ENCODE measurements at places on chromosomes 2 and 18.
A peak's percentile ranks its signal among the peaks of the same experiment; 100 is the strongest.

- DNase-seq = no peak
These were observed 73.6 kb upstream of the SALL3 start for GRCh38 chr18:78906066-78906465.

DNA sequence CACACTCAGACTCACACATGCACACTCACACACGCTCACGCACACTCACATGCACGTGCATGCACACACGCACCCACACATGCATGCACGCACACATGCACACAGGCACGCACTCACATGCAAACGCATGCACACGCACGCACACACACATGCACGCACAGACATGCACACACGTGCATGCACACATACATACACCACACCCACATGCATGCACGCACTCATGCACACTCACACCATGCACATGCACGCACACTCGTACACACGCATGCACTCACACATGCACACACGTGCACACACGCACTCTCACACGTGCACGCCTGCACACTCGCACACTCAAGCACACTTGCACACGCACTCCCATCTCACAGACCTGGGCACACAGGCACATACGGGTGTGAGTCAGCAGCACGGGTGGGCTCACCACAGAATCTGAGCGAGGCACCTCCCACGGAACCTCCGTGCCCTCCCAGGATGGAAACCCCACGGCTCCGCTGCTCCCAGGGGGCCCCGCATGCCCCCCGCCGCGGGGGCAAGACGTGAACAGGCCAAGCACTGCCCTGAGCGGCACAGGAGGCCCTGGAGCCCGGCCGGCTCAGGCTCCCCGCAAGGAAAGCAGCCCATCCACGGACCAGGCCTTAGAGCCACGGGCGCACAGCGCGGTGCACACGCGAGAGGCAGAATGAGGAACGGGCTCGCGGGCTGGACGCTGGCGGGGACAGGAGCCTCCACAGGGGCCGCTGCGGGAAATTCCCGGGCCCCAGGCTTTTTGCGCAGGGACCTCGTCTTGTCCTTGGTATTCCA, 8.4 kb upstream of the KCNG2 start:
- no peak for DNase-seq

- no peak for DNase-seq
These were observed 196.8 kb downstream of the LRRTM4 start for GRCh38 chr2:77325395-77325794.

DNA sequence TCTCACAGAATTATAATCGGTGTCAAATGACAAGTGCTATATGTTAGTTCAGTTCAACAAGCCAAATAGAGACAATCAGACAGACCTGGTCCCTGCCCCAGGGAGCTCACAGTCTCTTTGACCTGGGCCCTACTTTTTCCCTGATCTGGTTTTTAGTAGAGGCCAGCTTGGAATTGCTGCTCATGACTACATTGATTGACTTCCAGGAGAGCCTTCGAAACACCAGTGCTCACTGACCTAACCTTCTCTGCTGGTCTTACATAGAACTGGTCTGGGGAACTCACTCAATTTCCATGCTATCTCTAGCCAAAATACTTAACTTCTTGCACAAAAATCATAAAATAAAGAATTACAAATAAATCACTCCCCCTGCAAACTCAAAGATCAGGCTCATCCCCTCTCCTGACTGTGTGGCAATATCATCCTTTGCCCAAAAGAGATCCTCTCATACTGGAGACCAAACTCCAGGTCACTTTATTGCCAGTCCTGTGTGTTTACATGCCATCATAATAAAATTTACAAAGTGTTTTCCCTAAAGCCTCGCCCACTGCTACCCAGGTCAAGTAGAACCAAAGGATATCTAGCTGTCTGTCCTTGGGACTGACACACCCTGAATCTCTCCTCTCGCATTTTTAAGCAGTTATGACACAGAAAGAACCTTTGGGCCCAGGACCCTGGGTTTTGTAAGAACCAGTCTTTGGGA, 53.2 kb downstream of the PROC start:
- no peak for DNase-seq

DNA sequence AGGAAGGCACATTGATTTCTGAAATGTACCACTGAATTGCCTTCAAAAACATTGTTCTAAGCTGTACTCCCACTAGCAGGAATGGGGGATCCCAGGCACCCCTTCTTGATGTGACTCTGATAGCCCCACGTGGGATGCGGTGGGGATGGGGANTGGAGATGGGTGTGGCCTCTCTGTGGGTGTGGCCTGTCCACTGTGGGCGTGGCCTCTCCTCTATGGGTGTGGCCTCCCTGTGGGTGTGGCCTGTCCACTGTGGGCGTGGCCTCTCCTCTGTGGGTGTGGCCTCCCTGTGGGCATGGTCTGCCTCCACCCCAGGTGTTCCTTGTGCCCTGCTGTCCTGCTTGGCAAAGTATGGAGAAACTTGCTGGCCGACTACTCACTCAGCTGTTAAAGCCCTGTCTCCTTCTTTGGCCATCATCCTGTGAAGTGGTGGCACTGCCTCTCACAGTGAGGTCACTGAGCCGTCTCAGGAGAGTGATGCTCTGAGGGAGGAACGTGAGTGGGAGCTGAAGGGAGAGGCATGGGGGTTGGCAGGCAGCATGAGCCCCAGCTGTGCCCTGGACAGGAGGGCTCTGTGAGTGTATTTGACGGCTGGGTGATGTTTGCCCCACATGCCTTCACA, 6.7 kb upstream of the PARD6G start:
- DNase-seq = no peak

GRCh38 chr2:117917223-117917917, 96.5 kb downstream of the CCDC93 start:
- DNase-seq = no peak

DNA sequence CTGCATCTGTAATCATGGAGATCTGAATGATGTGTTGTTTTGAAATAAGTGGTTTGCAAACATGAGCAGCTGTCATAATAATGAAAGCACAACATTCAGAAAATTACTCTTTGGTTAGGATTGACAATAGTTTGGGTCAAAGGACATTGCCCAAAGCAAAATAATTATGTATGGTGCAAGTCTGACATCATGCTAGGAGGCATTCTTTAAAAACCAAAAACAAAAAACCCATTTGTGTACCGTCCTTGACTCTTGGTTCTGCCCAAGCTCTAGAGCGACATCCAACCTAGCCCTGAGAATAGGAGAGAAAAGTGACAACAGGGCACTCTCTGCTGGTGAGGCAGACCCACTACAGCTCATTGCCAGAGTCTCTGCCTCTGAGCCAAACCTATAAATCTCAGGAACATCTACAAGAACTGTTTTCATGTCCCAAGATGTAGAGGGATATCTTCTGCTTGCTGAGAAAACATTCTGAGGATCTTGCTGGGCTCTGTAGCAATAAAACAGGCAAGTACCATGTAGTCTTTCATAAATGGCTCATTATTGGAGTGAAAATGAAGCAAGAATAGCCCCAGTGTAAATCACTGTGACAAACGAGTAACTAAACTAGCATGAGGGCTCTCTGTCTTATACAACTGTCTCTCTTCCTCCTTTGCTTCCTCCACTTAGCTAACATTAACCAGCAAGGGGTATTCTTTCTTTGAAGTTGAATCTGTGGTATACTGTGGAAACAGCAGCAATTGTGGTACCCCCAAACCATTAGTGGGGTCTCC, 266.8 kb upstream of the CXCR4 start:
- DNase-seq = peak; percentile 19

- DNase-seq = no peak
These were observed 450.1 kb upstream of the LRATD1 start for GRCh38 chr2:14182227-14182946.

DNA sequence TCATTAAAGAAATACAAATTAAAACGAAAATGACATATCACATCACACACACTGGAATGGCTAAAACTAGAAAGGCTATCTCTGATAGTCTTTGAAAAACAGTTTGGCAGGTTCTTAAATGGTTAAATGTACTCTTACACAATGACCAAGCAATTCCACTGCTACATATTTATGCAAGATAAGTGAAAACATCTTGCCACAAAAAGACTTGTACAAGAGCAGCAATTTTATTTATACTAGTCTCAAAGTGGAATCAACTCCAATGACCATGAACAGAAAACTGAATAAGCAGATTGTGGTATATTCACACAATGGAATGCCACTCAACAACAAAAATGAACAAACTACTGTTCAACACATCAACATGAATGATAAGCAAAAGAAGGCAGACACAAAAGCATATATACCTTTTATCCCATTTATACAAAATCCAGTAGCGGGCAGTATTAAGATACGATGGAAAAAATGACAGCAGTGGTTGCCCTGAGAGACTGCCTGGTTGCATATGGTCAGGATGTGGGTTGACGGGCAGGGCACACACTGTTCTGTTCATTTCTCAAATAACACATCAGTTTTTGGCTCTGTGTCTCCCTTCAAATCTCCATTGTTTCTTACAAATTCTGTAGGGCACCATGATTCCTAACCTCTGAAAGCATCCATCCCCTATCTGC, 25.4 kb downstream of the SP100 start:
- no peak for DNase-seq

GRCh38 chr2:15300624-15301573, 260.2 kb downstream of the NBAS start:
- DNase-seq = no peak

DNA sequence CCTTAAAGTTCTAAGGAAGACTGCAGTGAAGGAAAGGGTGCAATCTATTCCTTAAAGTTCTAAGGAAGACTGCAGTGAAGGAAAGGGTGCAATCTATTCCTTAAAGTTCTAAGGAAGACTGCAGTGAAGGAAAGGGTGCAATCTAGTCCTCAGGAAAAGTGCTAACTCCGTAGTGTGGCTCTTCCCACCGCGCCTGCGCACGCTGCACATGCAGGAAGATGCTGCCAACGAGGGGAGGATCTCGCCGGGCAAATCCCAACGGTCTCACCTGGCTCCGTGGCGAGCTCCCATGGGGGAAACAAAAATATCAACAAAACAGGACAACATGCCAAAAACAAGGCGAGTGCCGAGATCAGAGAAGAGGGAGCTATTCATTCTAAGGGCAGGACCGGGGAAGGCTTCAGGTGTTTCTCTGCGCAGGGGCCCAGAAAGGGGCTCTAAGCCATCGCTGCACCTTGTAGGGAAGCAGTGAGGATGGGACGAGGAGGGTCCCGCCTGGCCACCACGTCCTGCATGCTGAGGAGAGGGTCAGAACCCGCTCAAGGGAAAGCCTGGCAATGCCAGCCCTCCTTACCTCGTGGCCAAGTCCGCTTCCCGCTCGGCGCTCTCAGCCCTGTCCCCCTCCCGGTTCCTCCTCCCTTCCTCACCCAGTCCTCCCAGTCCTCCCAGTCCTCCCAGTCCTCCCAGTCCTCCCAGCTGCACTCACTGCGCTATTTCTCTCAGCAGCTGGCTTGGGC, 24.5 kb downstream of the TIMM21 start:
- no peak for DNase-seq

DNA sequence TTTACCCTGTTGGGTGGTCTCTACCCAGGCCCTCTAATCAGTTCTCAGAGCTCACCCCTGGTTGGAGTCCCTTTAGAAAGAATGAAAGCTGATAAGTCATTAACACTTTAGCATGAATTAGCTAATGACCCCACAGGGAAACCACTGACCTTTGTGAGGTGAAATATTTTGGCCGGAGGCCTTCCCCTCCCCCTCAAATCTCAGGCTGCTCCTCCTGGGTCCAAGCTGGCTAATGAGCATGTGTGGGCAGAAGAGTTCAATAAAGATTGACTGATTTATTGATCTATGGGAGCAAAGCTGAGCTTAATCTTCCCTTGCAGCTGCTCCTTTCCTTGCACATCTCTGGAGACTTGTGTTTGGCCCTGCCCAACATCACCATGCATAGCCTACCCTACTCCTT, 78.8 kb upstream of the CCDC85A start:
- no peak for DNase-seq

- DNase-seq = no peak
These were observed 125.7 kb upstream of the DPP10 start for GRCh38 chr2:114316532-114317300.

GRCh38 chr2:235194351-235194750, 242.5 kb downstream of the SH3BP4 start:
- no peak for DNase-seq

- DNase-seq = no peak
These were observed 119.5 kb downstream of the NUP35 start for GRCh38 chr2:183243758-183244157.

- no peak for DNase-seq
These were observed 27.3 kb downstream of the CCDC141 start for GRCh38 chr2:179022685-179023084.

DNA sequence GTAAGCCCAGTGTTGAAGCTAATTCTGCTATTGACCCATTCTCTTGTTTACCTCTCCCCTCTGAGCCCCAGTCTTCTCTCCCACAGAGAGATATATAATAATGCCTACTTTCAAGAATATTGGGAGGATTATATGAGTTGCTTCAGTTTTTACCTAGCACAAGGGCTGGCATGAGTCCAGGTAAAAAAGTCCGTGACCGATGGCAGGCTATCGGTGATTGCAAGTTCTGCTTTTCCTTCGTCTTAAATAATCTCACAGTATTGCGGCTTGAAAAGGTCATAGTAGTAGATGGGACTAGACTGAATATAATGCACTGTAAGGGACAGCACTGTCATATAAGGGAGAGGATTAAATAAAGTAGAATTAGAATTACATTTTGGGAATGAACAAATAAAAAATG, 77.6 kb downstream of the KIF5C start:
- no peak for DNase-seq

- peak; percentile 61 for DNase-seq
These were observed 526 bp downstream of the SFT2D3 start for GRCh38 chr2:127701651-127702394.

All from activated T-helper 1 cell treated with anti-CD3 and anti-CD28 coated beads, Interleukin-2, amount 50 U/mL, for 16 hours (primary cell).